Posterior cingulate gyrus (tissue), 11 donors: ENCODE measurements at places on chromosomes 4 and X.

- DNase-seq, result no peak
Observed at GRCh38 chrX:102835504-102836146, 101.4 kb upstream of the RAB40AL start.

DNA sequence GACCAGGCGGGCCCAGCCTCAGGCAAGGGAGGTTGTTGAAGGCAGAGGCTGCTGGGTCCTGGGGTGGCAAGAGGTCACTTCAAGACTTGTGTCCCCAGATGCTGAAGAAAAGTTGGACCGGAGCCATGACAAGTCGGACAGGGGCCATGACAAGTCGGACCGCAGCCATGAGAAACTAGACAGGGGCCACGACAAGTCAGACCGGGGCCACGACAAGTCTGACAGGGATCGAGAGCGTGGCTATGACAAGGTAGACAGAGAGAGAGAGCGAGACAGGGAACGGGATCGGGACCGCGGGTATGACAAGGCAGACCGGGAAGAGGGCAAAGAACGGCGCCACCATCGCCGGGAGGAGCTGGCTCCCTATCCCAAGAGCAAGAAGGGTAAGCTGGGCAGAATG is 4.4 kb downstream of the PQBP1 start:
- DNase-seq, result no peak

DNA sequence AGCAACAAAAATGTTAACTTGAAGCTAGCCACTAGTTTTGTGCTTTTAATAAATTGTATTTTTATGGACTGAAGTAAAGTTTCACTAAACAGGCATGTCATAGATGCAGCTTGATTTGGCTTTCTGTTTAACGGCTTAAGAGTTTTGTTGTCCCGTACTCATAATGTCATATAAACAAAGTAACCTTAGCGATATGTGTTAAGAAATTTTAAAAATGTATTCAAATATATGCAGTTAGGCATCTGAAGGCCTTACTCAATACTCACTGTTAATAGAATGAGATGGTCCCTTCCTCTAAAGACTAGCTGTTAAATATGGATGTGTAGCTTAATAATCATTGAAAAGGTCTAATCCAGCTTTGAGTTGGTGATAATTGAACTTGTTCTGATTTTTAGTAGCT is 1.0 kb upstream of the SCLT1 start:
- DNase-seq, result no peak

GRCh38 chr4:56160636-56161035 is 211.9 kb downstream of the CEP135 start:
- DNase-seq, result no peak

GRCh38 chr4:177023951-177024350 is 231.2 kb upstream of the VEGFC start:
- DNase-seq, result no peak

DNA sequence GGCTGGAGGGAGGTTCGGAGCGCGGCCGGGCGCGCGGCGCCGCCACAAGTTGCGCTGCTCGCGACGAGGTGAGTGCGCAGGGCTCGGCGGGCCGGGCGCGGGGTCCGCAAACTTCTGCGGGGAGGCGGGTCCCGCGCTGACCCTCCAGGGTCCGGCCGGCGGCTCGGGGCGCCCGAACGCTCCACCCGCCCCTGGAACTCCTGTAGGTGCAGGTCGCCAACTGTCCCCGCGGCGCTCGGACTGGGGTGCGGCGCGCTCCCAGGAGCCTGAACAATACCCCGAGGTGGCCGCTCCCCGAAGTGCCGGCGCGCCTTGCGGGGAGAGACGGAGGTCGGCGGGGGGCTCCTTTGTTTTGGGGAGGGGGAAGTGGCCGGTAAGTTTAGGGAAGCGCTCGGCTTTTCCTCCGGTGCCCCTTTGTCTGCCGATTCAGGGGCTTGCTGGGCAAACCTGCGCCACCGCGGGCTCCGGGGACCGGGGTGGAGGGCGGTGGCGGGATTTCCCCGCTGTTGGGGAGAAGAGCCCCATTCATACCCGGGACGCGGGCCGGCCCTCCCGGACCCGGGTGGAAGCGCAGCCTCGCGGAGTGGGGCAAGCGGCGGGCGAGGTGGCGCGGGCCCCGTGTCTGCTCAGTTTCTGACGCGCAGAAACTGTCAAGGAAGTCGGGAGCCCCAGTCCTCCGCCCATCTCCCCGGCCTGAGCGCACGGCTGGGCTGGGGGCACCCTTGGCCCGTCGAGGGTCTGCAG is 694 bp downstream of the TBL1X start:
- no peak for DNase-seq

DNA sequence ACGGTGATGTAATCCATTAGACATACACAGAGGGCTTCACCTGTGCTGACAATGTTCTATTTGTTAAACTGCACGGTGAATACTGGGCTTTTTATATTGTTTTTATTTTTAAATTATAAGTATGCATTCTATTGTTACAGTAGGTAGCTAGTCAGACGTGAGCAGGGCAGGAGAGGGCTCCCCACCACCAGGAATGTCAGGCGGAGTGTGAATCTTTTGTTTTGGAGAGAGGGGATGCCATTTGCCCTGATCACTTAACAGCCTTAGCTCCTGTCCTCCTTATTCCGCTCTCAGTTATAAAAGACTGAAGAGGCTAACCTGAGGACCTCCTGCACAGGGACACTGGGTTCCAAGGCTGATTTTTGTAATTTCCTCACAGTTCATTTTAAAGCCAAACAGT is 151.6 kb upstream of the TAPT1 start:
- no peak for DNase-seq

- DNase-seq, result no peak
Observed at GRCh38 chrX:71541210-71542022, 8.5 kb downstream of the OGT start.

DNA sequence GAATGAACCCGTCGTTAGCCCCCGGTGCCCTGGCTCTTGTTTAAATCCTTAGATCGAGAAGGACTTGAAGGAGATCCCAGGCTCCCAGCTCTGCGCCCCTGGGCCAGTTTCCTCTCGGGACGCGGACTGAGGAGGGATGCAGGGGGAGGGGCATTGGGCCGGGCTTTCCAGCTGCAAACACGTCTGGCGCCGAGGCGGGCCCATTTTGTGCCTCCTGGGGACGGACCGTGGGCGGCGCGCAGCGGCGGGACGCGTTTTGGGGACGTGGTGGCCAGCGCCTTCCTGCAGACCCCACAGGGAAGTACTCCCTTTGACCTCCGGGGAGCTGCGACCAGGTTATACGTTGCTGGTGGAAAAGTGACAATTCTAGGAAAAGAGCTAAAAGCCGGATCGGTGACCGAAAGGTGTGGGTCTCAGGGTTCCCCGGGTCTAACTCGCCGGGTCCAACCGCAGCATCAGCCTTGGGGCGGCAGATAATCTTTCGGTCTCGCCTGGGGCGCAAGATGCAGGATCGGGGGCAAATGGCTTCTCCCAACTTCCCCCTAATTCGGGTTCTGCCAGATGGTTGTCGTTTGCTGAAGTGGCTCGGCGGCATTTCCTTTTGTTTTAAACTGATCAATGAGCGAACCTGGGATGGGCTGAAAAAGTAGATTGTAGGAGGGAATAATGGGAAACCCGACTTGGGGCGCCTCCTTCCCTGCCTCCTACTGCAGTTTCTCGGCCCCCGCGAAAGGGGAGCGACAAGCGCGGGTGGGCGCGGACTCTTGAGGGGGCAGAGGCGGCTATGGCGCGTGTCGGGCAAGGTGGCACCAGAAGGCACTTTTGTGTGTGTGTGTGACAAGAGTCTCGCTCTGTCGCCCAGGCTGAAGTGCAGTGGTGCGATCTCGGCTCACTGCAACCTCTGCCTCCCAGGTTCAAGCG is 2.9 kb downstream of the PDGFRA start:
- no peak for DNase-seq

DNA sequence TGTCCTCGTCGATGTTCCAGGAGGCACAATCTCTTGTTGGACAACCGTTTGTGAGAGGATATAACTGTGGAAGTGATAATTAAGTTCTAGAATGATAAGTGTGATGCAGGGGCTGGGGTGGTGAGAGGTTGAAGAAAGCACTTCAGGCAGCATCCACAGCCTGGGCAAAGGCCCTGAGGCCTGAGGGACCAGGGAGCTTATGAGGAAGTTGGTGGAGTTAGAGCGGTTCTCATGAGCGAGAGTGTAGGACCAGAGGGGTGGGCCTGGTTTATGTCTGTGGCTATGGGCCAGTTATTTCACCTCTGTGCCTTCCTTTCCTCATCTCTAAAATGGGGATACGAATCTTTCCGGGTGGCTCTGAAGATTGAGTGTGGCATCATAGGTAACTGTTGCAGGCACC is 2.7 kb downstream of the CCDC120 start:
- no peak for DNase-seq

- DNase-seq, result no peak
Observed at GRCh38 chr4:27154706-27155105, 294.1 kb downstream of the STIM2 start.

DNA sequence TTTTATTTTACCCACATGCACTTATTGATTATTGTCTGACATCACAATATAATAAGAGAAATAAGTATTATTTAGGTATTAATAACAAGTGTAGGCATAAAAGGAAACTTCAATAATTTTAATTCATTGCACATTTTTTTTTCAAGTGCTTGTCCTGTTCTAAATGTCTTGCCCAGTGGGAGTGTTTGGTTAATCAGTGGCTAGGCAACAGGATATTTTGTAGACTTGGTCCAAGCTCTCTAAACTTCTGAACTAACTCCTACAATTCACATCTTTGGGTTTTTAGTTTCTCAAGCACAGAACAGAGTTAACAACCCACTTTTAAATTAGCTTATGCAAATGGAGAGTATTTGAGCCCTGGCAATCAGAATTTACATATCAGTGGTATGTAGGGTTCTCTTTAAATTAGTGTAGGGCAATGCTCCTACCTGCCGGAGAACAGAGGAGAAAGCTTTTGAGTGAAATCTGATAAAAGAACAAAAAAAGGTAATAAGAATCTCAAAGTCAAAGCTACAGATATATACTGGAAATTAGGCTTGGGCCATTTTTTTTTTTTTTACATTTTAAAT is 353.5 kb downstream of the ADGRL3 start:
- DNase-seq, result no peak

DNA sequence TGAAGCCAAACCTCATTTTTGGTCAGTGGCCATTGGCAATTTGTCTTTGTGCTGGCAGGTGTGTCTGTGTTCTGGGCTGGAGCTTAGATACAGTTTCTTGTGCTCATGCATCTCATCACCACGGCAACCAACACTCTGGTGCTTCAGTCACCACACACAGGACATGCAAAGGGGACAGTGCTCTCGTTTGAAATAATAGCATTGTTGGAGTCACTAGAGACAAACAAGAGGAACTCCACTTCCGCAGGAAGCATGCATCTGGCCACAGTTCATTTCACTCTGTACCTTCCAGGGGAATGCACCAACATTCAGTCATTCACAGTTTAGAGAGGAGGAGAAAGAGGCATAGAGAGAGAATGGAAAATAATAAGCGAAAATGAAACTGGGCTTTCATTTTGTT is 267.4 kb downstream of the ANK2 start:
- DNase-seq, result no peak

- DNase-seq, result no peak
Observed at GRCh38 chrX:100207331-100208024, 202.6 kb downstream of the PCDH19 start.

GRCh38 chrX:130676861-130677260 is 226.1 kb downstream of the ENOX2 start:
- DNase-seq, result no peak

- DNase-seq, result no peak
Observed at GRCh38 chr4:186739802-186740434, 16.3 kb upstream of the FAT1 start.

GRCh38 chr4:5100336-5100735 is 49.1 kb downstream of the STK32B start:
- no peak for DNase-seq

DNA sequence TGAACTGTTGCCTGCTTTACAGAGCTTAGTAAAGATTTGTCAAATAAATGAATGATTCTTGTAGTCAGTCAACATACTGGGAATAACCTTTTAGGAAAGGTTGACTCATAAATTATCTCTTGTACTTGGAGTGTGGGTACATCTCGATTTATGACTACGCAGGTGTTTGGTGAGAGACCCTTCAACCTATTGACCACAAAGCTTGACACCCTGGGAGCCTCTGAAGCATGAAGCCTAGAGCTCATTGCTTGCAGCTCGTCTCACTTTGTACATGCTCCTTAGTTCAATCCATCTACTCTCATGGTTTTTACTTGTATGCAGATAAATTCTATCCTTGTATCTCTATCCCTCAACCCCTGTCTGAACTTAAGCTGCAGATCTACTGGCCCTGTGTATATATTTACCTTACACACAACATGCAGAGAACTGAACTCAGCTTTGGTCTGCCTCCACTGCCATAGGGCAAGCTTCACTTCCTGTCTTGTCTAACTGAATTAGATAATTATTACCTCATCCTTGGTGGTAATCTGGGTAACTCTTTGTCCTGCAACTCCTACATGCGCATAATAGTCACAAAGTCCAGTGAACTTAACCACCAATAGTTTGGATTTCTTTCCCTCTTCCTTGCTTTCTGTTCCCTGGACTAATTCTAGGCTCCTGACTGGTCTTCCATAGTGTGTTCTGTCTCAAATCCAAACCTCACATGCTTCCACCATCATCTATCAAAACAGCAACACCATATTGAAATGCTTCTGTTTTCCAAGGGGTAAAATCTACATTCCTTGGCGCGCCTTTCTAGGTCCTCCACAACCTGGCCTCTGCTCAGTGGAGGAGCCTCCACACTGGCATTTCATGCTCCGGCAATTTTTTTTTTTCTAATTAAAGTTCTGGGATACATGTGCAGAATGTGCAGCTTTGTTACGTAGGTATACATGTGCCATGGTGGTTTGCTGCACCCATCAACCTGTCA is 32.2 kb upstream of the FAT1 start:
- DNase-seq, result no peak

- no peak for DNase-seq
Observed at GRCh38 chrX:129593137-129593536, 53.1 kb downstream of the OCRL start.

GRCh38 chr4:86613734-86614133 is 19.6 kb downstream of the PTPN13 start:
- DNase-seq, result no peak

- DNase-seq, result no peak
Observed at GRCh38 chrX:25737540-25737939, 400.6 kb upstream of the MAGEB18 start.

GRCh38 chr4:156662921-156663320 is 308.7 kb downstream of the PDGFC start:
- no peak for DNase-seq

GRCh38 chrX:42678133-42678532 is 99.8 kb downstream of the PPP1R2C start:
- peak; percentile 24 for DNase-seq

DNA sequence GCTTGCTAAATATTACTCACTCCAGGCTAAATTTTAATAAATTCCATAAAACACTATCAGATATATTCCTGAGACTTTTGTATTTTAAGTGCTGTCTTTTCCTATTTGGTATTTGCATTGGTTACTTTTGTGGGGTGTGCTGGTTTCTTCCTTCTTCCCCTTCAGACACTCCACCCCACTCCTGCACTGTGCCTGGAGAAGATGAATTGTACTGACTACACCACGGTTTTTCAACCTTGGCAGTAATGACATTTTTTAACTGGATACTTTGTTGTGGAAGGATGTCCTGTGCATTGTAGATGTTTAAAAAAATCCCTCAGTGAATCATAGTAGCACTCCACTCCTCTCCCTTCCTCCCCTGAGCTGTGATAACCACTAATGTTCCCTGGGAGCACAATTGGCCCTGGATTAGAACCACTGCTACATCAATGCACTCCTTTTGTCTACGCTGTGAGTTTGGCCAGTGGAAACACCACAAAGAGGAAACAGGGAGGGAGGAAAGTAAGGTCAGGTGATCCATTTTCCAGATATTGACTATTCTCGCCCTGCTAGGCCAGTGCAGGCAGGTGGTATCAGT is 36.3 kb downstream of the SNCA start:
- DNase-seq, result no peak

GRCh38 chr4:26215725-26216124 is 105.1 kb upstream of the RBPJ start:
- no peak for DNase-seq

- no peak for DNase-seq
Observed at GRCh38 chr4:55673424-55673823, 37.3 kb upstream of the NMU start.
